ENCODE measurements at places on chromosomes 2 and 18.

- DNase-seq, result no peak
Observed at GRCh38 chr2:232925821-232926156, 55.7 kb downstream of the SNORC start.

DNA sequence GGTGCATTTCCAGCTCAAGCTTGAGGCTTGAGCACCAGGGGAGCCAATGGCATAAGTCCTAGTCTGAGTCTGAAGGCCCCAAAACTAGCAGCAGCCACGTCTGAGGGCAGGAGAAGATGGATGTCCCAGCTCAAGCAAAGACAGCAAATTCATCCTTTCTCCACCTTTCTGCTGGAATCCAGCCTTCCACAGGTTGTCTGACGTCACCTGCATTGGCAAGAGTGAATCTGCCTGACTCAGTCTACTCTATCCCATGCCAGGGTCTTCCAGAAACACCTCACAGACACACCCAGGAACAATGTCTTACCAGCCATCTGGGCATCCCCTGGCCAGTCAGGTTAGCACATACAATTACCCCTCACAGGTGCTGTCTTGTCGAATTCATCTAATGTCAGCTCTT lies 76.2 kb upstream of the SOX11 start:
- DNase-seq, result no peak

DNA sequence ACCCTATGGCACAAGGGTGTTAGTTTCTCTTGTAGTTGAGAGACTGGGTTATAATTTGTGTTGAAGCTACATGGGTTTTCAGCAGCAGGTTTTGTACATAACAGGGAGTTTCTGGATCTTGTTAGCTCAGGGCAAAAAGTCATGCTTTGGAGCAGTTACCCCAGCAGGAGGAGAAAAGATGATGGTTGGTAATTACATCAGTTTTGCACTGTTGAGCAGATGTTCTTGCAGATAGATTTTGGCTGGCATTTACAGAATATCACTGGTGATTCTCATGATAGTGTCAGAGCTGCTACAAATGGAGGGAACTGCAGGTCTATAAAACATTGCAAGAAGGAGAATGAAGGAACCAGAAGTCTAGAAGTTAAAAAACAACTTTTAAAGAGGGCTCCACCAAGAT lies 215.2 kb upstream of the ATP5MC3 start:
- DNase-seq, result no peak

GRCh38 chr18:48405978-48406377 lies 3.2 kb downstream of the ZBTB7C start:
- no peak for DNase-seq

GRCh38 chr18:70636991-70637390 lies 348.1 kb downstream of the SOCS6 start:
- DNase-seq, result no peak

DNA sequence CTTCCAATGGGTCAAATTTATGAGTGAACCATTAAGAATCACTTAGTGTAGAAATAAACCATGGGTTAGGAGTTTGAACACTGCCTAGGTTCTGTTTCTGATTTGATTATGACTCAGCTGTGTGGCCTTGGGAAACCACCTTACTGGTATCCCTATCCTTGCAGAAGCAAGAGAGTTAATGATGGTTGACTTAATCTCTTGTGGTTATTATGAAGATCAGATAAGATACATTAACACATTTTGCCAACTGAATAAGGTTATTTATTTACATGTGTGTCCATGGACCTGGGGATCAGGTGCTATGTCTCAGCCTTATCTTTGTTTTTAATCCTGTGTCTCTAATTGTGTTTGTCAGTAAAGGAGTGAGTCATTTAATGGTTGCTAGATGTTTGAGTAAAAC lies 5.4 kb upstream of the KCNJ13 start:
- no peak for DNase-seq

- DNase-seq, result no peak
Observed at GRCh38 chr18:74249181-74249968, 42.4 kb downstream of the CYB5A start.

DNA sequence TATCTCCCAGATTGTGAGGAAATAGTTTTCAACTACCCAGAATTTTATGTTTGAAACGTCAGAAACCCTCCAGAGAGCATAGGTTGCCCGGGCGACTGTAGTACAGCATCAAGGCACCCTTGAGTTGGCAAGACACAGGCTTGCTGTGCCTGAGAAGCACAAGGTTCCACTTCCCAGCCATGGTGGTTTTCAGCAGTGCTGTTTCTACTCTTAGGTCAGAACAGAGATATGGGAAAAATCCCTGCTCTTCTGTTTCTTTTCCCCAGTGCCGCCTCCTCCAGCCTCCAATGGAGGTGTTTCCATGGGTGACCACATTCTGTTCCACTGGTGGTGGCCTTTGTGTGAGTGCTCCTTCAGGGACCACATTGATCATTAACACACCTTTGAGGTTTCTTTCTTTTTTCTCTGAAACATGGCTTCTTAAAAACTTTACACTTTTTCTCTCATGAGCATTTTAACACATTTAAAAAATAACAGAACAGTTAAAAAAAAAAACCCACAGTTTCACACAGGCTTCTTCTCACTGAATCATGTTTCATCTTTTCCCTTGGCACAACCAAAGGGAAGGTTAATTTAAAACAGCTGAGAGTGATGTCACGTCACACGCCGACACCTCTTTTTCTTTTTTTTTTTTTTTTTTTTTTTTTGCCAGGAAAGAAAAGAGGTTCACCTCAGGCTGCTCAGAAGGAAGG lies 229.3 kb upstream of the HDAC4 start:
- DNase-seq, result no peak

GRCh38 chr2:9057939-9058761 lies 54.7 kb upstream of the MBOAT2 start:
- no peak for DNase-seq

DNA sequence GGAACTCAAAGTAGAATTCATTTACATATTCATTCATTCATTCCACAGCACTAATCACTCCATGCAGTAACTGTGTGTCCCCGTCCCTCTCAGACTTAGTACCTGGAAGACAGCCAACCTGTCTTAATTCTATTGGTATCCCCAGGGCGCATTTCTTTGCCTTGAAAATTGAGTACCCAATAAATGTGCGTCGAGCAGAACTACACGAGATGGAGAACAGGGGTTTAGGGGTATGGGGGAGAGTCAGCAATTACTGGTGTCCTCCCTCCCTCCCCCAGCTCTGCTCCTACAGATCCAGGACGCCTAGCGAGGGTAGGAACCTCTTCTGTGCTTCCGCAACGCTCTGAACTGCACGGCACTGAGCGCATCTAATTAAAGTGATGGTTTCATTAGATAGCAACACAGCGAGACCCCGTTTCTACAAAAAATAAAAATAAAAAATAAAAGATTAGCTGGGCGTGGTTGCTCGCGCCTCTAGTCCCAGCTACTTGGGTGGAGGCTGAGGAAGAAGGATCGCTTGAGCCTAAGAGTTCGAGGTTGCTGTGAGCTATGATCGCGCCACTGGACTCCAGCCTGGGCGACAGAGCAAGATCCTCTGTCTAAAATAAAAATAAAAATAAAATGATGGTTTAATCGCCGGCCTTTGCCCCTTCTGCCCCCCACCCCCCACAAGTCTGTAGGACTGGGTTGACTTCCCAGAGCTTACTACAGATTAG lies 614 bp upstream of the FKBP1B start:
- DNase-seq, result no peak

DNA sequence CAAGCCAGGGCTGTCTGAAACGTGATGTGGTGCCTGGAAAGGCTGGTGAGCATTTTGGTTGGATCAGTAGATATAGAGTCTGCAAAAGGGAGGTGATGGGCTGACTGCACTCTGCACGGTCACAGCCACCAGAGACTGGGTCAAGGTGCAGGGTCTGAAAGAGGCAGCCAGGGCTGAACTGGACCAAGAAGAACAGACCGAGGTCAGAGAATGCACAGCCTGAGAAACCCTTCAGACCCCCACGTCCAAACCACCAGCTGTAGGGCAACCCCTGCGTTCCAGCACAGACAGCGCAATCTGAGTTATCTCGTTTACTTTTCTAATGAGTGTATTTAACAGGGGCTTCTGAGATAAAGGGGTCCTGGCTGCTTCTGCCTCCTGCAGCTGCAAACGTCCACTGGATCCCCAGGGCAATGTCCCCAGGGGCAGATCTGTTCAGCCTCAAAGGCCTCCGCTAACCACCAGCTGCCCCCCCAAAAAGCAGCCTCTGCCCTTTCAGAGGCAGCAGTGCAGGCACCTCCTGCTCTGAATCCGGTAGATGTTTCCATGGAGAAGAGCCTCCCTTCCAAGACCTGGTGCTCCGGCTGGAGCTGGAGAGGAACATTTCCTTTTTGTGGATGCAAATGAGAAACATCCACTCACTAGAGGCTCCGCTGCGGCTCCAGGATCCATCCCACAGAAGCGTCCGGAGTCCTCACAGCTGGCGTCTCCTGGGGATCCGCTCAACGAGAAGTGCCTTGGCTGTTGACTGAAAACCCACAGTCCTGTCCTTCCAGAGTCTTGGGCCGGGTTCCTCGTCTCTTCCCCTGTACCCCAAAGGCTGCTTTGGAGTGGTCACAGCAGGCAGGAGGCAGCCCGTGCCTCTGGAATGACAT lies 970 bp upstream of the KCNG2 start:
- no peak for DNase-seq

DNA sequence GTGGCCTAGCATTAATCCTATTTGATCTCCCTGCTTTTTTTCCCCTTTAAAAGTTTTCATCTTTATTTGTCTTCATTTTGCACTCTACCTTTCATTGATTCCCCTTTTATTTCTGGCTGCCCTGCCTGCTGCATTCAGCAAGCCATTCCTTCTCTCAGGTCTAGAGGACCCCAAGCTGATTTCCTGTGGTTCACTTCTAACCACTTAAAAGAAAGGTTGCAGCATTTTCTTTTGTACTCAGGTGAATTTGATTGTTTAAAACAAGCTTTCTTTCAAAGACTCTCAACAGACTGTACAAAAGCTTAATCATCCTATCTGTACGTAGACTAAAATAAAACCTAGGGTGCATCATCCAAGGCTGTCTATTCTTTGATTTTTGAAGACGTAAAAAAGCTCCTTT lies 160.3 kb downstream of the CSRNP3 start:
- DNase-seq, result no peak

DNA sequence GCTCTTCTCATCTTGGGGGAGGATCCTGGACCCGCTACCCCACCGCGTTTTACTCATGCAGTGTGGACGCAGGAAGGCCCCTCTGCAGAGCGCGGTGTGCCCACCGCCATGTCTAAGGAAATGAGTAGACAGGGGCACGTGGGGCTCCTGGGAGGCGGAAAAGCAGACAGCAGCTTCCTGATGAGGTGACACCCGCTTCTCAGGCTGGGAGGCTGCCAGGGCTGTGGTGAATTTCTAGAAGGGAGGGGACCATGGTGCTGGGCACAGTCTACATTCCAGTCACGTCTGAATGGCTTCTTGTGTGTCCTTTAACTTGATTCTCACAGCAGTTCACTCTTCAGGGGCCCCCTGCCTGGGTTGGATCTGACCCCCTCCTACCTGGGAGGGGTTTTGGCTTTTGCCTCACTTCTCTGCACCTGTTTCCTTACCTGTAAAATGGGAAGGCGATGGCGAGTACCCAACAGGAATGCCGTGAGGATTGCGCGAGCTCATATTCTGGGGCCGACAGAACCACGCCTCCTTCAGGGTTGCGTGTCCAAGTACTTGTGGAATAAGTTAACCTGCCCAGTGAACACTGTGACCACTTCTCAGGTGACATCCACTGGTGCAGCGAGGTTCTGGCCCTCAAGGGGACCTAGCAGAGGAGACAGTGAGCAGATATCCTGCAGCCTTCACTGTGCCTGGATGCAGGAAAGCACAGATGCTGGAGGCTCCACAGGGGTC lies 32.3 kb upstream of the MBP start:
- no peak for DNase-seq

DNA sequence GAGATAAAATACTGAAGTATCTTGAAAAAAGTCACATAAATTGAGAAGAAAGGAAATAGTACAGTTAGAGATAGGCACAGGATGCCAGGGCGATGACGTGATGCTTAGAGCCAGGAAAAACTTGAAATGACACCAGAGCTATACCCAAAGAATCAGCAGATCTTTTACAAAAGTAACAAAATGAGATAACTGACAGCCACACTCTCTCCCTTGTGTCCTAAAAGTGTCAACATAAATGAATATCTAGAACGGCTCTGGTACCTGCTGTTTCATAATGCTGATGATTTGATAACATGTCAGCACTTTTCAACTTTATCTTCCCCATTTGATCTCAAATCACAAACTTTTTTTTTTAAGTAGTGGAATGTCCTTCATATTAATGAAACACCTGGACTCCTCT lies 45.6 kb upstream of the ZC3H15 start:
- no peak for DNase-seq

GRCh38 chr2:120320318-120320851 lies 25.6 kb upstream of the INHBB start:
- no peak for DNase-seq
